Camera-type eye (tissue), 1 donor: ENCODE measurements at places on chromosomes 13 and 19. TPM values are rescaled to one million over a fixed set of nuclear protein-coding genes. Genes with fewer than 3 reads are reported as not detected.

The FFAR2 gene
- not detected for total RNA-seq

The CNMD gene
- 6.5 TPM for total RNA-seq

The CYP2F1 gene
- 0.77 TPM for total RNA-seq

The TSSK6 gene
- total RNA-seq: 2.4 TPM

The CEACAM4 gene
- total RNA-seq: 0.44 TPM

The KMT2B gene
- total RNA-seq: 26.9 TPM

The POSTN gene
- 575 TPM for total RNA-seq
